ENCODE measurements at places on chromosomes 7 and 10.
A peak's percentile ranks its signal among the peaks of the same experiment; 100 is the strongest.

- no peak for DNase-seq
Measured at GRCh38 chr10:75265856-75266255, 30.1 kb upstream of the COMTD1 start.

DNA sequence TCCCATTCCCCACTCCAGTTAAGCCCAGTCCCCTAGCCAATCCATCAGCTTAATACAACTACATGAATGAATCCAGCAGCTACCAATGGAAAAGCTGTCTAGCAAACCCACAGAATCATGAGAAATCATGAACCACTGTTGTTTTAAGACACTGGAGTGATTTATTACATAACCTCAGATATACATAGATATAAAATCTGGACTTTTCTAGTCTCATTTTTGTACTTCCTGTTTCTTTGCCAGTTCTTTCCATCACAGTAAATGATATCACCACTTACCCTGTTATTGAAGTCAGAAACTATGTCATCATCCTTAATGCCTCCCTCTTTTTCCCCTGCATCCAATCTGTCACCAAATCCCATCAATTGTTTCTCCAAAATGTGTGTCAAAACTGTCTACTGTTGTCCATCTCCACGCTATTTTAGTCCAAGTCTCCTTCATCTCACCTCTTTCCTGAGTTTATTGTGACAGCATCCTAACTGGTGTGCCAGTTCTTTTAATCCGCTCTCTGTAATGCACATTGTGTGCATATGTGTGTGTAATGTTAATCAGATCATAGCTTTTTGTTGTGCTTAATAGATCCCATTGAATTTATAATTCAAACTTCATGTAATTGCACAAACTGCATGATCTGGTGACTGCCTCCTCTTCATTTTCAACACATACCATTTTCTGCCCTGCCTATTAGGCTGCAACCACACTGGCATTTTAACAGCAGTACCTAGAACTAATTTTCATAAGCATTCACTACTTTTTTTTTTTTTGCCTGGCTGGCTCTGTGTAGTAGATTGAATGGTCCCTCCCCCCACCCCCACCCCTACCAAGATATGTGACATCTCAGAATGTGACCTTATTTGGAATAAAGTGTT is 56.0 kb downstream of the MKLN1 start:
- DNase-seq = peak; percentile 33

- no peak for DNase-seq
Measured at GRCh38 chr7:64878684-64879083, 24.4 kb upstream of the ZNF273 start.

GRCh38 chr7:122306320-122307227 is 2.0 kb upstream of the FEZF1 start:
- no peak for DNase-seq

- no peak for DNase-seq
Measured at GRCh38 chr10:51272555-51272954, 198.3 kb downstream of the PRKG1 start.

GRCh38 chr7:106203473-106203872 is 81.3 kb downstream of the NAMPT start:
- DNase-seq = no peak

DNA sequence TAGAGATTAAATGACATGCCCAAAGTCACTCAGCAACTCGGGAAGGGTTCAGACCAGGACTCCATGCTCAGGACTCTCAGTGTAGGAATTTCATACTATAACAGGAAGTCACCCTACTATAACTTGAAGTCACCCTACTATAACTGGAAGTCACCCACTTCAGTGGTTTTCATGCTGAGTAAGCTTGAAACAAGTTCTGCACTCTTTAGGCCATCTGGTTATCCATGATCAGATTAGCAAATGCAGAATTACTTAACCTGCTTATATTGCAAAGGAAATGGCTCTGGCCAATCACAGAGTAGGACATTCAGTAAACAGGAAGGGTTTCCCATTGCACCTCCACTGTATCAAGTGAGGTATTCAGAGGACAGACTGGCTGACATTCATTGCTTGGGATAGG is 1240.4 kb downstream of the GATA3 start:
- DNase-seq = no peak

- DNase-seq = no peak
Measured at GRCh38 chr7:4241791-4242190, 440.3 kb upstream of the FOXK1 start.

DNA sequence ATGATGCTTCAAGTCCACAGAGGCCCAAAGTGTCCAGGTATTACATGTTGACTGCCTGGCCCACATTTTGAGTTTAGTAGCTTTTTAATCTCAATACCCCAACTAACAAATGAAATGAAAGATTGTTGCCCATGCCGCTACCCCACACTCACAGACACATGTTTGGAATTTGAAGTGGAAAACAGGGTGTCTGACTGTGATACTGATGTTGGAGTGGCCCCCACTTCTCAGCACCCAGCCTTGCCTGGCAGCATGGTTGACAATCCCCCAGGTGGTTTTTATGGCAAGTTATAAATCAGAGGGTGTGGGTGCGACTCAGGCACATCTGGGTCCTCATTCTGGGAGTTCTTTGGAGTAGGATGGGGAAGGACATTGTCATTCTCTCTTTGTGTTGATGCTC is 314.7 kb upstream of the ZNF32 start:
- DNase-seq = no peak

- DNase-seq = no peak
Measured at GRCh38 chr10:7351894-7352293, 58.9 kb downstream of the SFMBT2 start.

- no peak for DNase-seq
Measured at GRCh38 chr10:122261584-122261983, 9.5 kb upstream of the BTBD16 start.

- DNase-seq = no peak
Measured at GRCh38 chr7:112556633-112557032, 75.8 kb downstream of the LSMEM1 start.

GRCh38 chr7:139060695-139061237 is 24.9 kb upstream of the ZC3HAV1L start:
- DNase-seq = no peak

- peak; percentile 93 for DNase-seq
Measured at GRCh38 chr10:73576178-73576889, 14.8 kb downstream of the USP54 start.

GRCh38 chr7:128827248-128827958 is 2.8 kb upstream of the FLNC start:
- peak; percentile 83 for DNase-seq

GRCh38 chr10:52400562-52400961 is 86.5 kb downstream of the DKK1 start:
- peak; percentile 37 for DNase-seq

- peak; percentile 69 for DNase-seq
Measured at GRCh38 chr10:21985541-21985940, 18.0 kb downstream of the DNAJC1 start.

DNA sequence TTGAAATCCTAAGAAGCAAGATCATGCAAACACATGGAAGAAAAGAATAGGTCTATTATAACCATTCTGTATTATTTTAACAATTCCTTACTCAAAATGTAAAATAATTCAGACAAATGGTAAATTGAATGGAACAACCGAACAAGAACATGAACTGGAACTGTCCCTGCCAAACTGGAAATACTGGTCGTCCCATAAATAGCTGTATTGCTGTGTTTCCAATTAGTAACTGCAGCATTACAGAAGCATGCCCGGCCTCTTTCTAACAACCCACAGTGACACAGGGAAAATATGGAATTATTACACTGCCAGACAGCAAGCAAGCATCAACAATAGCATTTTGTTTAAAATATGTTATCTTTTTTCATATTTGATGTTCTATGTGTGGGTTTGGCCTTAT is 1138.5 kb upstream of the PHF14 start:
- no peak for DNase-seq

DNA sequence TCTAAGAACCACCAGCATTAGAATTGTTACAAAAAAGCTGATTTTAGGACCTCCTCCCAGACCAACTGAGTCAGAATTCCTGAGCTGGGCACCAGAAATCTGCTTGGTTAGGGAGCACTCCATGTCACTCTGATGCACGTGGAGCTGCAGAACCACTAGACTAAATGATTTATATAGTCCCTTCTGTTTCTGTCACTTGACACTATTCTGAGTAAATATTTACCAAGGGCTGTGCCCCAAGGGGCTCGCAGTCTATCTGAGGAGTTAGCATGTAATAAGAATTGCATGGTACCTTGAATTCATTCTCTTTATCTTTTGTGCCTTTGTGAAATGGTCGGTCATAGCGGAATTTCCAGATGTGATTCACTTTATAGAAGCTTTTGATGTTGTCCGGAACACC is 196.0 kb upstream of the IMMP2L start:
- no peak for DNase-seq

- peak; percentile 12 for DNase-seq
Measured at GRCh38 chr7:138316421-138317043, 143.5 kb upstream of the TRIM24 start.

- no peak for DNase-seq
Measured at GRCh38 chr10:102505462-102506115, 1.8 kb downstream of the SUFU start.

DNA sequence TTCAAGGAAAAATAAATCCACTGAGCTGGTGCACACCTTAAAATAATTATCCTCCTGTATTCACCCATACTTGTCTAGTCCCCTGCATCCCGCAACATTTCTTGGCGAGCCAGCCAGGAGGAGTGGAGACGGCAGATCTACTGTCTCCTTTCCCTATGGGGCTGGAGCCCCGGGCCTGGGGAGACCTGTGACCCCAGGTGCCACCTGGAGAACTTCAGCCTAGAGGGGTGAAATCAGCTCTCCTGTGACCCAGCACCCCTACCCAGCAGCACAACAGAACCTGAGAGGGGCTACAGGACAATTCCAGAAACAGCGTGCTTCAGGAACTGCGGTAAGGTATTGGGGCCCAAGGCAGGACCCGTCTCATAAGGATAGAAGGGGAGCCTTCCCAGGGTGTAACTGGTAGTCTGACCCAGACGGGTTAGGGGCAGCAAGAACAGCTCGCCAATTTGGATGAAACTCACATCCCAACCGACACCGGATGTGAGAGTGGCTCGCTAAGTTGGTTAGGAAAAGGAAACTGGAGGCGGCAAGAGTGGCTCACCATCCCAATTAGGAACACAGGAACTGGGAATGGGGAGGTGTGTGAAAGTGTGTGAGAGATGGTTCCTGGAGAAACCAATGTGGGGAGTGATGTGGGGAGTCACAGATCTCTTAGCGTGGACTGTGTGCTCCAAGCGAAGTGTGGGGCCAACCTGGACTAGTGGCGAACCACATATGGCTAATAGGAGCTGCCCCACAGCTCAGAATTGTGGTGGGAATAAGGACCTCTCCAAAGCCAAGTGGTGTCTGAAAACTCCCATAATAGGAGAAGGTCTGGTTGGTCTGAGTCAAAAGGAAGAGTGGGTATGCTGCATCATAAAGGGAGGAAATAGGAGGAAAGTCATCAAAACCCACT is 15.1 kb upstream of the DENND2A start:
- no peak for DNase-seq

GRCh38 chr10:127935071-127935561 is 28.2 kb downstream of the PTPRE start:
- peak; percentile 25 for DNase-seq

DNA sequence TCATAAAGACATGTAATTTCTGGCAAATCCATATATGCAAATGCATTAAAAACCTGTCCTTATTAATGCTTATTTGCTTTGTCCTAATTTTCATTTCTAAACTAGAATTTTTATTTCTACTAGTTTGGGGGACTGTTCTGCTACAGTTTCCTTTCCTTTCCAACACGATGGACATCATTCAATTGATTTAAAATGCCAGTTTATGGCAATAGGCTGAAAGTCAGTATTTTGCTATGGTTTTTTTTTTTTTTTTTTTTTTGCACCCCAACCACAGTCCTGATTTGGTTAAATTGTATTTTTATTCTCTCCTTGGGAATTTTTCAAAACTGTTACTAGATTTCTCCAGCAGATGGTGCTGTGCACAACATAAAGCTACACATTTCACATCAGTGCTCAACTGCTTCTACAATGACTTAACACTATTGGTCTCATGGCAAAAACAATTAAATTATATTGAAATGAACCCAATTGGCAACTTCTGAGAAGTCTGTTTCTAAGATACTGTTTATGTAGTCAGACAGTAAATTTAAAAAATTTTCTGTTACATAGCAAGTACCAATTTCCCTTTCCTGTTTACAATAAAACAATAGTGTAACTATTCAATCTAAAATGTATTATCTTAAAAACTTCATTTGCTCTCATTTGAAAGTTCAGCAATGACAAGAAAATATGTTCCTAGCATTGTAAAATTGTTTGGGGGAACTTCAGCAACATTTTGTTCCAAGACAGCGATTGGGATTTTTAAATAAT is 193.8 kb upstream of the CCDC6 start:
- peak; percentile 73 for DNase-seq

- no peak for DNase-seq
Measured at GRCh38 chr7:98249106-98249505, 2.9 kb downstream of the TECPR1 start.

DNA sequence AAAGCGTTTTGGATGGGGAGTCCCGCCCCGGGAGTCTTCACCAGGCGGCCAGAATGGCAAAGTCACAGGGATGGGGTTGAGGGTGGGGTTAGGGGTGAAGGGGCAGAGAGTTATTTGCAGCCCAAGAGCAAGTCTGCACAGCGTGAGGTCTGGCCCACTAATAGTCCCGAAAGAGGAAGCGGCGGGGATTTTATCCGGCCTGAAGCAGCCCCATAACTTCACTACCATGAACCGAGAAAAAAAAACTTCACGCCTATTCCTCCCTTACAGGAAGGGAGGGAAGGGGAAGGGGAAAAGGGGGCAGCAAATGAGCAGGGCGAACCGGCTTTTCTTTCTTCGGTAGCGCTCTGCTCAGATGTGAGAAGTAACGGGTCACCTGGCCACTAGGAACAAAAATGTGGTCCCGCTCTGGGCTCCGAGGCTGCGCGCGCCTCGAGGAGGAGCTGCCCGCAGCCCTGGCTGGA is 712 bp downstream of the ITPRIP start:
- peak; percentile 49 for DNase-seq

DNA sequence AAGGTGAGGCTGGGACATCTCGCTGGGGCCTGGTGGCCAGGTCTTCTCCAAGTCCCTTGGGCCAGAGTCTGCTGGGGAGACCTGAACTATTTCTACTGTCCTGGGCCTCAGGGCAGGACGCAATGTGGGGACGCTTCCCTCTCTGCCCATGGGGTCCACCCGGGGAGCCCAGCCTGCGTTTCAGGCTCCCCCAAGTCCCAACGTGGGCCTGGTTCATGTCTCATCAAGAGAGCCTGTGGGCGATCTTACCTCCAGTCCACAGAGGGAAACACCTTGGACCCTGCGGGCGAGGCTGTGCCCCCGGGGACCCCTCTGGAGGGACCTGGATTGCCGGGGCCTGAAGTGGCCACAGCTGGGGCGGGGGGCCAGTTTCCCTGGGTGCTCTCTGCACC is 91.7 kb downstream of the DNAJB6 start:
- no peak for DNase-seq

DNA sequence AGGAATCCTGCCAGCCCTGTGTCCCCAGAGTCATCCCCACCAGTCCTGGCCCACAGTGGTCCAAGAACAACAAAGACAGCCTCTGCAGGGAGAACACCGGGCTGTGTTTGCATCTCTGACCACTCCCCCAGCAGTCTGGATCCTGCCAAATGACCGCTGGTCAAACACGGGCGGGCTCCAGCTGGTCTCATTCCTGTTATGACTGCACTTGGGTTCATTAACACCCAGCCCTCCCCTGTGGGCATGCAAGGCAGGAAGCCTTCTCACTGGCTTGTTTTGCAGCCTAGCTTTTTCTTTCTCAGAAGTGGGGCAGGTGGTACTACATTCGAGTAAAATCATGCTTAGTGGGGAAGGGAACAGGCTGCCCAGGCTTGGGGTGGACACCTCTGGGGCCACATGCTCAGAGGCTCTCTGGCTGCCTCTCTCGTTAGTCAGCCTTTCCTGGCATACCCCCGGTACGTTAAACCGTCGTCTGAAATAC is 190.0 kb downstream of the PLXNA4 start:
- DNase-seq = peak; percentile 77

All from astrocyte of the spinal cord (primary cell).